ENCODE measurements at places on chromosomes 5 and 9.
A peak's percentile ranks its signal among the peaks of the same experiment; 100 is the strongest.

DNA sequence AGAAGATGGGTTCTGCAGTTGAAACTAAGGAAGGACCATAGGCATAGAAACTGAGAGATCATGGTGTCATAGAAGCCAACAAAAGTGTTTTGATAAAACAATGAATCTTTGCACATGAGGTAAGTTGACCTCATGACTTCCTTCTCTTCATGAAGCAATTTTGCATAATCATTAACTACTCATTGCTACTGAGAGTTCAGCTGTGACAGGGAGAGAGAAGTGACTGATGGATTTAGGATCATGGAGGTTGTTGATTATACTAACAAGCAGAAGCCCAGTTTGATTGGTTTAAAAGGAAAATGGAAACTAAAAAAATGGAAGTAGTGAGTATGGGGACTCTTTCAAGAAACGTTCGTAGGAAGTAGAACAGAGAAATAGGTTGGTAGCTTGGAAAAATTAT lies 51.2 kb downstream of the PARP8 start:
- DNase-seq, result peak; percentile 19

DNA sequence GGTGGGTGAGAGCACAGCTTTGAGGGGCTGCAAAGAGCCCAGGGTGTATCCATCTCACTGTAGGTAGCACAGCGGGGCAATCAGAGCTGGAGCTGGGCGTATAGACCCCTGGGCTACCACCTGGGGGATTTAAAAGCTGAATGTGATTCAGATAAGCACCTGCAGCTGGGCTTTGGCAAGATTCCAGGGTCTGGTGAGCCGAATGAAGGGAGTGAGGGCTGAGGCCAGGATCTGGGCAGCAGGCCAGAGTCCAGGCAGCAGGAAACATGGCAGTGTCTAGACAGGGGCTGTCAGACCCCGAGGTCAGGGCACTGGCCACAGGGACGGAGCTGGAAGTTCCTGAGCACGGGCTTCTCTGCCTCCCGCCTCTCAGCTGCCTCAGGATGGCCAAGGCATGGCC lies 8.7 kb downstream of the ASS1 start:
- DNase-seq, result no peak

GRCh38 chr5:53971131-53971530 lies 339.2 kb downstream of the ARL15 start:
- no peak for DNase-seq

GRCh38 chr9:94286116-94286515 lies 27.0 kb downstream of the ZNF169 start:
- no peak for DNase-seq

- no peak for DNase-seq
Observed at GRCh38 chr9:137493364-137494103, 34.4 kb upstream of the NSMF start.

GRCh38 chr5:23820765-23821471 lies 313.5 kb downstream of the PRDM9 start:
- no peak for DNase-seq

- no peak for DNase-seq
Observed at GRCh38 chr5:150440948-150441812, 8.4 kb downstream of the RPS14 start.

GRCh38 chr9:21060919-21061561 lies 16.7 kb downstream of the IFNB1 start:
- no peak for DNase-seq

DNA sequence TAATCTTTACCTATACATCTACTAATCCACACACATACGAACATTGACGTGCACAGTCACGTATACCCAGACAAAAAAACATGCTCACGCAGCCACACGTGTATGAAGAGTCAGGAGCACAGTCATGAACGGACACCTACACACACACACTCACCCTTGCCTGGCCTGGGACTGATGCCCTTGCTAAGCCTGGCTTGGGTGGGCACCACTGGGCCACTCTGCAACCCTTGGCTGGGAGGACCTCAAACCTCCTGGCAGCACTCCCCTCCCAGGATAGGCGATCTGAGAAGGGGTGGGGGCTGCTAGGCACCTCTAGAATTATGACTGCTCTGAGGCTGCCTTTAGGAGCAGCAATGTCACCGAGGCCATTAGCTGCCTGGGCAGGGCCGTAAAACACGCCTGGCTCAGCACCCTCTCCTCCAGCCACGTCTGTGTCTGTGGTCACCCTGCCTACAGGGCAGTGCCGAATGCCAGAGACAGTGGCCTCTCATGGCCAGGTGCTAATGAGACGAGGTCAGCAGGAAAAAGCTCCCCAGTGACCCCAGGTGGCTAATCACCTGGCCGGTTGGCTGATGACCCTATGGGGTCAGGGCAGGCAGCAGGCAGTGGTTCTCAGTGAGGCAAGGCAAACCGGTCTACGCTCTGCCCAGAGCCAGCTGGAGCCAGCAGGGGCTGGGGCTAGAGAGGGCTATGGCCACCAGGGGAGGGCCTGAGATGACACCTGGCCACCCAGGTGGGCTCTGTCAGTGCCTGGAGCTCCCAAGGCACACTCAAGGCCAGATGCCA lies 33.7 kb upstream of the MVB12B start:
- DNase-seq, result no peak

DNA sequence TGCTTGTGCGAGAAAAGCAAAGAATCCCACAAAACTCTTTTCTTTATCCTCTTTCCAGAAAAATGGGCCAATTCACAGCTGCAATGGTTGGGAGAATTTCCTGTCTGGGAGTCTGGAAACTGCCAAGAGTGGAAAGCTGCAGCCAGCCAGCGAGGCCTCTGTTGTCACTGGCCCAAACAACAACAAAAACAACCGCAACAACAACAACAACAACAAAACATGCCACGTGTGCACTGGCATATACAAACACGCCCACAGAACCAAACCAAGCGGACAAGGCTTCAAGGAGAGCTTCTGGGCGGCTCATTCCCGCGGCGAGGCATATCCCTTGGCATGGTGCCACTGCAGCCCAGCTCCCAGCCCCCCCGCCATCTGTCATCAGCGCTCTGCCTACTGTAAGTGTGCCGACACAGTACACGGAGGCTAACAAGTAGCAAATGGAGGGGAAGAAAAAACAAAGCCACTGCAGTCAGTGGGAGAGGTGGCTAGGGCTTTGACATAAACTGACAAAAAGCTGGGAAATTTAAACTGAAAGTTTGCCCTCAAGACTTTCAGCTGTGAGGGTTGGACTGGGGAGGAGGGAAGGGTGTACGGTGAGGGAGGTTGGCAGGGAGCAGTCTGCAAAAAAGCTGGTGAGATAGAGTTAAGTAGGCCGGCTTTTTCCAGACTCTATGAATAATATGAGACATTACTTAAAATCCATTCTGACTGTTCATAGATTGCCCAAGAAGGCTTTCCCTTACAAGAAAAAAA lies 165.0 kb upstream of the ZNF462 start:
- DNase-seq, result no peak

- DNase-seq, result no peak
Observed at GRCh38 chr5:172044631-172045314, 38.3 kb upstream of the FBXW11 start.

- DNase-seq, result no peak
Observed at GRCh38 chr5:68154119-68154857, 61.3 kb upstream of the PIK3R1 start.

GRCh38 chr9:124576751-124577150 lies 69.6 kb upstream of the NR5A1 start:
- no peak for DNase-seq

DNA sequence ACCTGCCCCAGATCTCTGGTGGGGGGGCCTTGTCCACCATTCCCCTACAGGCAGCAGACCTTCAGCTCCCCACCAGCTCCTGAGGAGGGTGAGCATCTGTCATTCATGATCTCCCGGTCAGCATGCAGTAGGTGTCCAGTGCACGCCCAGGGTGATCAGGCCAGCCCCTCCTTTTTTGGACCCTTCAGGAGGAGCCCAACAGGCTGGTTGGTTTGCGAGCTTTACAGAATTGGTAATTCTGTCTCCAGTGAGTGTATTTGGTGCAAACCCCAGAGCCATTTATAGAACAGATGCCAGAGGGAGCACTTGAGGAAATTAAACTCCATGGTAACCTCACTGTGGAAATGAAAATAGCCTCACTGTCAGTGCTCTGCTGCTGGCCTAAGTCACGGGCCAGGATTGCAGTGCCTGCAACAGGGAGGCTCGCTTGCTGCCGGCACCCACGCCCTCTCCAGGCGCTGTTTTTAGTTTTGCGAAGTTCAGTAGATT lies 23.4 kb downstream of the WNK2 start:
- no peak for DNase-seq

DNA sequence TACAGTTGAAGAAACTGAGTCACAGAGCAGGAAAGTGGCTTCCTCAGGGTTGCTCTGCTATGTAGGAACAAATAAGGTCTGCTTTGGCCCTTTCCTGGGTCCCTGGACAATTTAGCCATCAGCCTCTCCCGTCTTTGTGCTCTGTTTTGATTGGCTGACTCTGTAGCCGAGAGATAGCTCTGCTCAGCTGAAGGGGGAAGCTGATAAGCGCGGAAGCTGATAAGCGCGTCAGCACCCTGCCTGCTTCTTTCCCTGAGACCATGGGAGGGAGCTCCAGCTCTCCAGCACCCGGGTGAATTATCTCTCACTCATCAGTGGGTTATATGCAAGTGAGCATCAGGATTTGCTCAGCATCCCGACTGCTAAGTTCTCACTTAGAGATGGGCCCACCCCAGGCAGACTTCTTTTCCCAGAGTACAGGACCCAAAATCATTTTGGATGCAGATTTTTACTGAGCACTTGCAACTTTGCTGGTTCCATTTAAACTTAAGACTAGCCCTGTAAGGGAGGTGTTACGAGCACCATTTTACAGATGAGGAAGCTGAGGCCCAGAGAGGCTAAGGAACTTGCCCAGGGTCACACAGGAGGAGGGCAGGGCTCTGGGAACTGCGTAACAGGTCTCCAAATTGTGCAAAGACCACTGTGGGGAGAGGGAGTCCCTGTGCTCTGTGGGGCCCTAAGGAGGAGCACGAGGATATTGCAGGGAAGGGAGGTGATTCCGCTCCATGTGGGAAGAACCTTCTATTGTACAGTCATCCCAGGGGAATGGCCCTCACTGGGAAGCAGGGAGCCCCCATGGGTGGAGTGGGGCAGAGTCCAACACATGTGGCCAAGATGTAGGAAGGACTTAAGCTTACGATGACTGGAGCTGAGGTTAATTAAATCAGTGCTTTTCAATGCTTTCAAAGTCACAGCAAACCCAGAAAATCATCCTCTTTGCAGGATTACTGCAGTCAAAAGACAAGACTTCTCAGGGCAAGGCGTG lies 83.7 kb upstream of the ORM1 start:
- no peak for DNase-seq

- no peak for DNase-seq
Observed at GRCh38 chr5:80275347-80275746, 19.5 kb upstream of the SERINC5 start.

DNA sequence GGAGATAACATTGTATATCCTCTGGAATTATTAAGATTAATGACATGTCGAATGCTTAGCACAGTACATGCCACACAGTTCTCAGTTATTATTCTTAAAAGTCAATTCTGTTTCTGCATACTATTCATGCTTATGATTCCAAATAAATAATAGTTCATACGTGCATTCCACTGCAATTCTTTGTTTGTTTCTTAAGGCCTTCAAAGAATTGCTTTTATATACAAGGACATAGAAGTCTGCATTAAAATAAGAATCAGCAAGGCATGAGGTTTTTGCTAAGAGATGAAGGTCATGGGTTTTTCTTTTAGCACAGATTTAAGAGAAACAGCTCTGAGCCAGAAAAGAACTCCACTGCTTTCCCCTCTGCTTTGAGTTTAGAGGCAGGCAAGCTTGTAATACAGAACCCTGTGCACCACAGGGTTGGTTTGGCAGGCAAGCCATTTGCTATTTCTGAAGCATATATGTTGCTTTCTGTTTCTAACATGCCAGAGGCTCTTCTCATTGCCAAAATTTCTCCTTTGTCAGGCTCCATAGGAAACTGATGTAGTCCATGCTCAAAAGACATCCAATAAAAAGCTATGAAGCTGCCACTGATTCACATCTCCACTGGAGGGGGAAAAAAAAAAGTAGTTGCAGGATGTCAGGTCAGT lies 420.6 kb upstream of the TYRP1 start:
- no peak for DNase-seq

DNA sequence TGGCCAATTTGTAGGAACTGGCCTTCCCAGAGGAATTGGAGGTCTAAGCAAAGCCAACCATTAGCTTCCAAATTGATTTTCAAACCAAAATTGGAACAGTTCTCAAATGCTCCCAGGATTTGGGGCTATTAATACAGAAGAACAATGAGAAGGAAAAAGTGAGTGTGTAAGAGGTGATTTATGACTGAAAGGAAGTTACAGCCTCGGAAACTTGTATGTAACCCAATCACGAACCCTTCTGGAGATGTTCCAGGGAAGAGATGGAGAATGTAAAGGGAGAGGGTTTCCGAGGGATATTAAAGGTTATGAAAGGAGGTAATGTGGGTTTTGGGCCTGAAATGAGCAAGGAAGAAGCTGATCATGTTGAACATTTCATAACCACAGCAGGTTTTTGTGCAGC lies 93.2 kb upstream of the CXCL14 start:
- DNase-seq, result no peak

- DNase-seq, result no peak
Observed at GRCh38 chr9:35700031-35700430, 10.3 kb upstream of the TPM2 start.

DNA sequence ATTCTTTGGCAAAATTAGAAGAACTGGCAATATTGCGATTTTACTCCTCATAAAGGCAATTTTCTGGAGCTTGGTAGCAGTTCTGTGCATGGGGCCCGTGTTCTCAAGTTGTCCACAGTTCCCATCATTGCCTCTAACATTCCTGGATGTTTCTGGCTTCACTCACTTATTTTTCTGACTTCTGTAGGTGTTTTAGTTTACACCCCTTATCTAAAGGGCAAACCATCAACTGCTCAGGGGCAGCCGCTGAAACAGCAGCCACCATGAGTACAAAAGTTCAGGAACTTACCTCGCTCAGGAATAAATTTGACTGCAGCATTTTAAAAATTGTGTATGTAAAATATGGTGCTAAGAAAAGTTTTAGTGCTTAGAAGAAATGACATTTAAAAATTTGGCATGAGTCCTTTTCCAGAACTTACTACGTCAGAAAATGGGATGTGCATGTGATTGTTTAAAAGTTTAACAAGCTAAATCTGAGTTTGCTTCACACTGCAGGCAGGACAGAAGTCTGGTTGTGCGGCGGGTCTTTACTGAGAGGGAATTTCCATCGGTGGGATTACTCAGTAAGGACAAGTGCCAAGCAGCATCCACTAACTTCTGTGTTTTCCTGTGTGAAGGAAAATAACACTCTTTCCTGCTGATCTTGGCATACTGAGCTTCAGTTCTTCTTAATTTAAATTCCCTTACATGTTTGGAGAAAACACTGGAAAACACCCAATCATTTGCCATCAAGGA lies 261.7 kb downstream of the MAT2B start:
- no peak for DNase-seq

All from B cell (primary cell).